ENCODE measurements at places on chromosomes 11 and 22.

GRCh38 chr22:24417200-24417599 is 10.2 kb upstream of the ADORA2A start:
- no peak for DNase-seq

DNA sequence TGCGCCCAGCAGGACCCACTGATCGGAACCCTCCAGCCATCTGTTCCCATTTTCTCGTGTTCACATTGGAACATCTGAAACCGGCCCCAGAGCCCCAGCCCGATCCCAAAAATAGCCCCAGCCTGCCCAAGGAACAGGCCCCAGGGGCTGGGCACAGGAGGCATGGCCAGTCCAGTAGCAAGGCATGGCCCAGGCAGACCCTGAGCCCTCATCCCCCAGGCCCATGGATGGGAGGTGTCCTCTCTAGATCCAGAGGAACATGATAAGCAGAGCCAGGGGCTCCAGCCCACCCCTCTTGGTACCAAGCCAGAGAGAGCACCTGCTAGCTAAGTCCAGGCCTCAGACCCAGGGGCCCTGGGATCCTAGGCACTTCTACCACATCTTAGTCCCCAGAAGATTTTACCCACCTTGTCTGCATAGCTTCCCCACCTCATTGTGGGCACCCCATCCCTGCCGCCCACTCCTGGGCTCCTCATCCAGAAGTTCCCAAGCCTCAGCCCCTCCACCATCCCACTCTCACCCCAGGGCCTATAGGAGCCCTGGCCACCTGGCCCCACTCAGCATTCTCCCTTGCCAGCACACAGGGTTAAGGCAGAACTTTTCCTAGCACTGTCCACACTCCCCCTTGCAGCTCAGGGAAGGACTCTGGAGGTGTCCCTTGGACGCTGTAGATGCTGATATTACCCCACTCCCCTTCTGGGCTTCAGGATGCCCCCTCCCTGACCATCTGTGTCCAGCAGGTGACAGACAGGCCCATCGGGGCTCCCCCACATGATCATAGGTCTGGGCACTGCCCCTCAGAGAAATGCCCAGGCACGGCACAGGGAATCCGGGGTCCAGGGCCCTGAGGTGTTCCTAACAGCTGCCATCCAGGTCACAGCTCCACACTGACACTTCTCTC is 9.5 kb downstream of the BCL9L start:
- no peak for DNase-seq

GRCh38 chr11:115290893-115291292 is 213.3 kb downstream of the CADM1 start:
- DNase-seq = no peak

DNA sequence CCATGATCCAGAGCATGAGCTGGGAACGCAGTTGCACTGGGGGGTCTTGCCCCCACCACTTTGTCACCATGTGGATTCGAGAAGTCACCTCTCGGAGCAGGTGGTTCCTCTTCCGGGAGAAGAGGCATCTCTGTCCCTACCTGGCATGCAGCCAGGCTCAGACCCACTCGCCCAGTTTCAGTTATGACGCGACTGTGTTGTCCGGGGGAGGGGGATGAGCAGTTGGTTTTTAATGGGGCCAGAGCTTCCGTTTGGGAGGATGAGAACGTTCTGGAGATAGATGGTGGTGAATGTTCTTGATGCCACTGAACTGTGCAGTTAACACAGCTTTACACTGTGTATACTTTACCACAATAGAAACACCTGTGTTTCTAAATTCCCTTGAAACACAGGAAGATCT is 41.5 kb downstream of the DHCR7 start:
- no peak for DNase-seq

GRCh38 chr22:22553735-22554586 is 5.1 kb downstream of the PRAME start:
- no peak for DNase-seq

DNA sequence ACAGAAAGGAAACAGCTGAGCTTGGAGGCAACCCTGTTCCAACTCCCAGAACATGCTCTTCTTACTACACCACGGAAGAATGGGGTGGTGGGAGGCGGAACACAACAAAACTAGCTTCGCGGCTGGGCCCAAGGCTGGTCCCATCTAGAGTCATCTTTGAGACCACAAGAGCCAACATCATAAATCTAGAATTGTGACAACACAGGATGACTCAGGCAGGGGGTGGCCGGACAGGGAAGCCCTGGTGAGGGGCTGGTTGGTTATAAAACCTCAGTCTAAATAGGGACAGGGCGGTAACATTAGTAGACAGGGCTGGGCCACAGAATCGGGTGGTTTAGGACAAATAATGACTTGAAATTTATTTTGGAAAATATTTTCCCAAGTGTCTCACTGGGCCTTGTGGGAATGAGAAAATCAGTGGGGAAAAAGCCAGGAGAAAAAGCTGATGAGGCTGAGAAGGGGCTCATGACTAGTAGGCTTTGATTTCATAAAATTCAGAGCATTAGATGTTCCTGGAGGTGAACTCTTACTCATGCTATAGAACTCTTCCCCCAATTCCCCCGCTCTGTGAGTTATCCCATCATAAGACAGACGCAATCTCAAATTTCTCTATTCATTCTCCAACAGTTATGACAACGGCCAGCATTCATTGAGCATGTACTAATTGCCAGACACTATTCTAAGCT is 151.8 kb upstream of the TIMP3 start:
- DNase-seq = no peak

GRCh38 chr11:131685206-131685605 is 314.8 kb downstream of the NTM start:
- no peak for DNase-seq

DNA sequence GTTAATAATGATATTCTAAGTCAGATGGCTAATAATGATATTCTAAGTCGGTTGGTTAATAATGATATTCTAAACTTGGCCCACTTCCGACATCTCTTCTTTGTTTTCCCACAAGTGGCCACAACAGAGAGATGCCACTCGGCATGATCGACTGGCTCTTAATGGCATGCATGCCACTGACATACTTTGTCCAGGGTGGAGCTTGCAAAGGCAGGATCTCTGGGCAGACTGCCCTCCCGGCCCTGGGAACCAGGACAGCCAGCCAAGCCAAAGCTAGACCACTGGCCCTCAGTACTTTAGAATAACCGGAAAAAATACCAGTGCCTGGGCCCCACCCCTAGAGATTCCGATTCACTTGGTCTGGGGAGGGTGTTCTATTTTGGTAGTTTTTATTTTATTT is 78.1 kb downstream of the KIAA1671 start:
- DNase-seq = no peak

- DNase-seq = no peak
These were observed 132.4 kb downstream of the TENM4 start for GRCh38 chr11:79308429-79308828.

- no peak for DNase-seq
These were observed 8.2 kb upstream of the NAP1L4 start for GRCh38 chr11:3000032-3000961.

DNA sequence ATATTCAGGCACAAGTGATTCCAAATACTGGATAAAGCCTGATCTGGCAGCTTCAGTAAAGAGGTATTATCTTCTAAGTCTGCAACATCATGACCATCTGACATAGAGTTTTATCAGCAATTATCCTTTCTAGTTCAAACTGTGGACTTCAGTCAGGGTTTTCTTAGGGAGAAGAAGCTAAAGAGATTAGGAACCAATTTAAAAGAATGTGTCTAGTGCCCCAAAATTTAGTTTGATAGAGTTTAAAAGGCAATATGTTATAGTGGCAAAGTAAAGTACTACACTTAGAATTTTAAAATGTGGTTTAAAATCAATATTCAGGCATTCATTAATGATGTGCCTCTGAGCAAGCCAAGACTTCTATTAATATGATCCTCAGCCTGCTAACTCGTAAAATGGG is 5.4 kb downstream of the PAK1 start:
- DNase-seq = no peak

DNA sequence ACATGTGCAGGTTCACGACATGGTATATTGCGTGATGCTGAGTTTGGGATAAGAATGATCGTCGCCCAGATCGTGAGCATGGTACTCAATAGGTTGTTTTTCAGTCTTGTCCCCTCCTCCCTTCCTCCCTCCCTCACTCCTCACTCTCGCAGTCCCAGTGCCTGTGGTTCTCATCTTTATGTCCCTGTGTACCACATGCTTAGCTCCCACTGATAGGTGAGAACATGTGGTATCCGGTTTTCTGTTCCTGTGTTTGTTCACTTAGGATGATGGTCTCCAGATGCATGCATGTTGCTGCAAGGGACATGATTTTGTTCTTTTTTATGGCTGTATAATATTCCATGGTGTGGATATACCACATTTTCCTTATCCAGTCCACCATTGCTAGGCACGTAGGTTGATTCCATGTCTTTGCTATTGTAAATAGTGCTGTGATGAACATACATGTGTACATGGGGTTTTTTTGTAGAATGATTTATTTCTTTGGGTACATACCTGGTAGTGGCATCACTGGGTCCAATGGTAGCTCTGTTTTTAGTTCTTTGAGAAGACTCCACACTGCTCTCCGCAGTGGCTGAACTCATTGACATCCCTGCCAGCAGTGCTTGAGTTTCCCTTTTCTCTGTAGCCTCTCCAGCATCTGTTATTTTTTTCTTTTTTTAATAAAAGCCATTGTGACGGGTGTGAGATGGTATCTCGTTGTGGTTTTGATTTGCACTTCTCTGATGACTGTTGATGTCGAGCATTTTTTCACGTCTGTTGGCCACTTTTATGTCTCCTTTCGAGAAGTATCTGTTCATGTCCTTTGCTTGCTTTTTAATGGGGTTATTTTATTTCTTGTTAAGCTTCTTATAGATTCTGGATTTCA is 16.4 kb downstream of the ZBED4 start:
- no peak for DNase-seq

DNA sequence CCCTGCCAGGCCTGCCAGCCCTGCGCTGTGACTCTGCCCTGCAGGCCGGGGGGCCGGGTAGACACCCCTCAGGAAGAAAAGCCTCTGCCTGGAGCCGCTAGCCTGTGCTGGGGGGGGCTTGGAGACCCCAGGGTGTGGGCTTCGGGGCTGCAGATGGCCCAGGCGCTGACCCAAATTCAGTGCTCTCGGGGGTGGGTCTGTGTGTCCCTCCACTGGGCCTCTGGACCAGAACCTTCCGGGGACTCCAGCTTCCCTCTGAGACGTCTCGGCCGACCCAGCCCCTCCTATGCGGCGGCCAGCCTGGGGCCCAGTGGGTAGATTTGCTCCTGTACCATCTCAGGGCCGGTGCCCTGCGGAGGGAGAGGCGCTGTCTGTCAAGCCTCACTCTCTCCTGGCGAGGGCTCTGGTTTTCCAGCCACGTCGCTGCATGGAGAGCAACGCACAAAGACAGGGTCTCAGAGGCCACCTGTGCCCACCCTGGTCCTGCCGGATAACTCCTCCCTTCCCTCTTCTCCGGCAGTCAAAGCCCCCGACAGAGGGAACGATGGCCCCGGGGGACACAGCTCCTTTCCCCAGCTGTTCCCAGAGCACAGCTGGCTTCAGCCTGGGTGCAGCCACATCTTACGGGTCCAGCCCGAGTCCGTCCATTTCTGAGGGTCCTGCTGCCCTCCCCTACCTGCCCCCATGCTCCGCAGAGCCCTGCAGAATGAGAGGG is 40.1 kb upstream of the TOLLIP start:
- DNase-seq = no peak

DNA sequence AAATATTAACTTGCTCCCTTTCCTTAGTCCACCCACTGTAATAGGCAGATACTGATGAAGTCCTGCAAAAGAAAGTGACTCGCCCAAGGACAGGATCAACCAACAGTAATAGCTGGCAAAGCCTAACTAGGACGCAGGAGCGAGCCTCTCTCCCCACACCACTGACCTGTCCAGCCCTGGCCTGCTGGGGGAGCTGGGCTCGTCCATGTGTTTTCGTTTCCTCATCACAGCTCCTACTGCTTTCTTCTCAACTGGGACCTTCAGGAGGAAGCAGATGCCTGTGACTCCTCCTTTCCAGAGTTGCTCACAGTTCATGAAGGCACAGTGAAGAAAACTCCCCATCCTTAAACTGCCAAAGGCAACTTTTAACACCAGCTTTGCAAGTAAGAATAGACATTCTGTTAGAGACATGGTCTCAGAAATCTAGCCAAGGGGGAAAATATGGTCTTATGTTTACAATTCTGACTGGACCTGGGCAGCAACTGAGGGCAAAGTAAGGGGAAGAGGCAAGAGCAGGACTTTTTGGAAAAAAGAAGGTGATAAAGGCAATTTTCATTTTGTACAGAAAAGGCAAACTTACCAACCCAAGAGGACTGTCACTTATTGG is 11.6 kb upstream of the GPHA2 start:
- no peak for DNase-seq
